Activated CD4-positive, alpha-beta T cell treated with anti-CD3 and anti-CD28 coated beads for 4 hours (primary cell): ENCODE measurements at places on chromosomes 5 and 9.
A peak's percentile ranks its signal among the peaks of the same experiment; 100 is the strongest.

DNA sequence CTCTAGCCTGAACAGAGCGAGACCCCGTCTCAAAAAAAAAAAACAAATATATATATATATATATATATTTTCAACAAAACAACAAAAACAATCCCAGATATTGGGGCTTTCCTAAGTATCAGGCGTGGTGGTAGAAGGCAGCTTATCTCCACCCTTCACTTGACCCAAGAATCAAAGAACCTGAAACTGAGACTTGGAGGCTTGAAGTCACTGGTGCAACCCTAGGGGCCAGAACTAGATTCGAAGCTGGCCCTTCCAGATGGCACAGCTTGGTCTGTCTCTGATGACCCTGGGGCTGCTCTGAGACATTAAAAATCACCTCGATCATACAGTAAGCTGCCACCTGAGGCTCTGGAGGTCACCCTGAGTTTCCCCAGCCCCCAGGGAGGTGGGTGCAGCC is 1.3 kb upstream of the KCNMB1 start:
- DNase-seq, result no peak

GRCh38 chr5:165305596-165305995 is 1800.2 kb downstream of the MAT2B start:
- no peak for DNase-seq

DNA sequence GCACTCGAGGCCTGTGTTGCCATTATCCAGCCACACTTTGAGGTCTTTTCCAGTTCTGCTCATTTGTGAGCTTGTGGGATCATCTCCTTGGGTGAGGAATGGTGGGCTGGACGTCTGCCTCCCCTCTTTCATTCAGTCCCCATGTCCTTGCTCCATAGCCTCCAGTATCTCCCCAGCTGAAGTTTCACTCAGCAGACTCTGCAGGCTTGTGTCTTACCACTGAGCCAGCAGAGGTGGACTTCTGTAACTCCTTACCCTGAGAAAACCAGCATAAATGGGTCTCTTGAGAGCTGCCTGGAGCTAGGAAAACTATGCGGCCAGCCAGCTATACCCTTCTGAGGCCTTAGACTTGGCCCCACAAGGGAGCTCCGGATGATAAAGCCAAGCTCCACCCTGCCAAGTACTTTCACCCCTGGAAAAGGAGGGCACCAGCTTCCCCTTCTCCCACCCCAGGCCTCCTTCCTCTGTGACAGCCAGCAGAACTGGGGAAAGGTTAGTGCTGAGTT is 12.2 kb downstream of the IRF1 start:
- DNase-seq, result no peak

GRCh38 chr9:134640506-134641172 is 964 bp upstream of the COL5A1 start:
- no peak for DNase-seq

GRCh38 chr5:132425009-132425937 is 55.8 kb downstream of the SLC22A5 start:
- DNase-seq, result peak; percentile 81

GRCh38 chr5:78458843-78459242 is 98.4 kb downstream of the SCAMP1 start:
- DNase-seq, result no peak

GRCh38 chr5:85466423-85466822 is 1081.7 kb upstream of the EDIL3 start:
- no peak for DNase-seq

DNA sequence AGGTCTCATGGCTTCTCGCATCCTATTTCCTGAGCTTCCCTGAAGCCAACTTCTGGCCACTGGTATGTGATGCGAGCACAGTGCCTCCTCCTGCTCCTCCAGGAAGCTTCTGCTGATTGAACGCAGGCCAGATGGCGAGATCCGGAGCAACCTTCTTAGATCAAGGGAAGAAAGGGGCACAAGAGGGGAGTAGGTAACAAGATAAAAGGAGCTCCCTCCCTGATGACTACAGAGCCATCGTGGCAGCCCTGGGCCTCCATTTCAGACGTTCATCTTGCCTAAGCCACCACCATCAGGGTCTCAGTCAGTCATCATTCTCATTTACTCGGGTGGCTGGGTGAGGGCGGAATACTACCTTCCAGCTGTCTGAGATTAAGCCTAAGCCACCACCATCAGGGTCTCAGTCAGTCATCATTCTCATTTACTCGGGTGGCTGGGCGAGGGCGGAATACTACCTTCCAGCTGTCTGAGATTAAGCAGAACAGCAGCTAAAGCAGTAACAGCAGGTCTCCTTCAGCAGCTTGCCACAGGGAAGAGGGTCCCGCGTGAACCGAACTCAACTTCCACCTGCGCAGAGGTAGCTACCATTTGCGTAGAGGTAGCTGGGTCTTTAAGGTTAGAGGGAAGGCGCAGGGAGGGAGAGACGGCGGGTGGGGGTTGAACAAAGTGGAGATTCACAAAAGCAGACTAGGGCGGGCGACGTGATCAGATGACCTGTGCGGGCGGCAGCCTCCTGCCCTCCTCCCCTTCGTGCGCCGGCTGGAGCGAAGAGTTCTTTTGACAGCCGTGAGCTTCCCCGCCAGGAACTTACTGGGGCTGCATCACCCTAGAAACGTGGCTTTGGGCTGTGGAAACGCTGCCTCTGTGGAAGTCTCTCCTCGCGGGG is 27.9 kb upstream of the MGAT1 start:
- DNase-seq, result peak; percentile 67

GRCh38 chr9:98927724-98928123 is 16.0 kb upstream of the COL15A1 start:
- DNase-seq, result no peak

- DNase-seq, result no peak
Observed at GRCh38 chr9:79661886-79662536, 90.2 kb downstream of the TLE4 start.

DNA sequence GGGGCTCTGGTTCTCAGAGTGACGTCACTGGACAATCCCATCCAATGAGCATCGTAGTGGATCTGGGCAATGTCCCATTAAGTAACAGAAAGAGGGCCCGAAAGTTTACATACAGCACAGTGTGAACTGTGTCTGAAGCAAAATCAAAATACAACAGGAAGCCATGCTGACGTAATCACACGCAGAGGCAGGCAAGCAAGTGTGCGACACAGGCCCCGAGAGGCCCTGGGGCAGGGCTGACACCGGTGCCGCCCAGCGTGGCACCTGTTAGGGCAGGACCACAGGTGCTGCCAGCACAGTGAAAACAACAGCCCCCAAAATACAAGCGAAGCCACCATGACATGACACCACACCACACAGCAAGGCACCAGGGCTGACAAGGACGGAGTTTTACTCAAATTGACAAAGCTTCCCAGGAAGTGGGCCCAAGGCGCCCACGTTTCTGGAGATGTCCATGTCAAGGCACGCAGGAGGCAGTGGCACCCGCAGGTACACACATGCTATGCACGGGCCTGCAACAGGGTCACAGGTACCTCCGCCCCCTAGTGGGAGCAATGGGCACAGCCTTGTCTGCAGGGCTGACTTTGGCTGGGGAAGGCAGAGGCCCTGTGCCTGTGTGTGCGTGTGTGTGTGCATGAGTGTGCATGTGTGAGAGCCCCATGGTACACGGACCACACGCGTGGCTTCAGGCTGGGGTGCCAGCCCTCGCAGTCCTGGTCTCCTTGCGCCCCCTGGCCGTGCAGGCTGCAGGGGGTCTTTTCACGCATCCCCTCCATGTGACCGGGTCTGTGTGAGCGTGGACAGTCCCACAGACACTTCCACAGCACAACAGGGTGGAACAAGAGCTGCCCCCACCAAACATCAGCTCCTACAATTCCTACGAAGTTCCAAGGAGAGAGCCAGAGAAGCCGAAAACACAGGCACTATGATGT is 19.6 kb downstream of the QSOX2 start:
- DNase-seq, result peak; percentile 64

DNA sequence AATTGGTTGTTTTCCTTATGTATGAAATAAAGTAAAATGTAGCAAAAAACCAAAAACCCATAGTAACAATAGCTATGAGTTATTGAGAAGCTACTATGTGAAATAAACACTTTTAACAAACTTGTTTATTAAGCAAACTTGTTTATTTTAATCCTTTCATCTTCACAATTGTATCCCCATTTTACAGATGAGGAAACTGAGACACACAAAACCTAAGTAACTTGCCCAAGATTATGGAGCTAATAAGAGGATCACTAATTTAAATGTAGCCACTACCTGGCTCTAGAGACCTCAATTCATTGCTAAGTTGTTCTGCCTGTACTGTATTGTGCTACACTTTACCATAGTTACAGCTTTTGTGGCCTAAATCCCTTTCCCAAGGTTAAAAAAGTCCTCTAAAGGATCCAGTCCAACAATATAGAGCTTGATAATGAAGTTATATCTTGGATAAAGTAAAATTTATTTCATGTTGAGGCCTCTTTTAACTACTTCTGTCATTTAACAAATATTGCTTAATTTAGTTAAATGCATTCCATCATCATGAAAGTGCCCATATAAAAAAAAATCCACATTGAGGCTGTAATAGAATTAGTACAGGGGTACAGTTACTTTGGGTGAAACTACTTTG is 22.1 kb downstream of the HOMER1 start:
- no peak for DNase-seq

GRCh38 chr5:75667586-75667985 is 49.7 kb downstream of the POC5 start:
- no peak for DNase-seq

GRCh38 chr9:134689321-134690181 is 47.9 kb downstream of the COL5A1 start:
- DNase-seq, result no peak

DNA sequence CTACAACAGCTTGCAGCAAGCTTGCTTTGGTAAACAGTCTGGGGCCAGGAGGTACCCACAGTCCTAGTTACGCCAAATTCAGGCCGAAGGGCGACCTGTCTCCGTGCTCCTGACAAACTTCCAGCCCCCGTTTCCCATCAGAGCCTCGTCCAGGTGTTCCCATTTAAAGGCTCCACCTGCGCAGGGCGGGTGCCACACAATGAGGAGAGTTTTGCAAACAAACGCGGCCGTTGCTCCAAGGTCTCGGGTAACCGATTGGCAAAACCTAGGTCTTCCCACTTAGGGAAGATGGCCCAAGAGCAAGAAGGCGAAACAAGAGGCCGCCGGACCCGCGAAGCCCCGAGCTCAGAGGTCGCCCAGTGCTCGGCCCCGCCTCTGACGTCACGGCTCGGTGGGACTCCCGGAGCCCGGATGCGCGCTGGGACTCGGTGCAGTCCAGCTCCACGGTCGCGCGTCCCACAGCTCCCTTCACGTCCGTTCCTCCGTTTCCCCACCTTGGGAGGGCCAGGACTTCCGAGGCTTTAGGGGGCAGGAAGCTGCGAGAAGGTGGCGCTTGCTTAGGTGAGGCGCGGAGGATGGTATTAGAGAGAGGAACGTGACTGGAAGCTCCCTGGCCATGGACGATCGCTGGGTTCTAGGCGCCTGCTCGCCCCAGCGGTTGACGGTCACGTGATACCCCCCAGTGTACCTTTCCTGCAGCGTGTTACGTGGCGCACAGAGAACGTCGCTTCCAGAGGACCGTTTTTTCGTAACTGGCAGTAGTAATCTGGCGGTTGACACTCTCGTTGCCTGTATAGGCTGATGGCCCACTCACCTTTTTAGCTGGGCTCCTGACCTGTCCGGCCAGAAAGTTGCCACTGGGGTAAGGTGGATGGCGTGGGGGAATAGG is 41.8 kb upstream of the KDM4C start:
- DNase-seq, result peak; percentile 56

DNA sequence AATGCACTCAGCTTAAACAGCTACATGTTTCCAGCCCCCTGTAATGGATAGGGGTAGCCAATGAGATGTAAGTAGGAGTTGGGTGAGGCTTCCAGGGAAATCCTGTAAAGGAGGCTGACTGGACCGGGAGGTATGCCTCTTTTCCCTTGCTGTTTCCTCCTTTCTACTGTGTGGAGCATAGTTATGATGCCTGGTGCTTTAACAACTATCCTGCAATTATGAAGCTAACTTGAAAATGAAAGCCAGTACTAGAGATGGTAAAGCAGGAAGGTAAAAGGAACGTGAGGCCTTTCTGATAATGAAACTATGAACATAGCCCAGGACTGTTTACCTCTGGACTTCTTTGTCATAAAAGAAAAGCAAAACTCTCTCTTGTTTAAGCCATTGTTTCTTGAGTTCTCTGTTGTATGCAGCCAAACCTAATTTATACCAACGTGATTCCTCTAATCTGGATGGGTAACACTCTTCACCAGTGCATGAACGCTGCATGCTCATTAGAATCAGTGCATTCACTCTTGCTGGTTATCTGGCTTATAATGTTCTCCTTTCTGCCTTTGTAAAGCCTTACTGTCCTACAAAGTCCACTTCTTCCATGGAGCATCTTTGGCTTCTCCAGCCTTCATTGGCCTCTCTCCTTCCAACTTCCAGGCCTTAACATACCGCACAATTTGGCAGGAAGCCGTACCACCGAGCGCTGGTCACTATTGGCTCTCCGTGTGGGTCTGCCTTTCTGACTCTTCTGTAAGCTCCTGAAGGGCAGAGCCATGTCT is 8.3 kb upstream of the ARHGEF28 start:
- no peak for DNase-seq

- DNase-seq, result no peak
Observed at GRCh38 chr5:149528281-149529060, 22.8 kb downstream of the CSNK1A1 start.

DNA sequence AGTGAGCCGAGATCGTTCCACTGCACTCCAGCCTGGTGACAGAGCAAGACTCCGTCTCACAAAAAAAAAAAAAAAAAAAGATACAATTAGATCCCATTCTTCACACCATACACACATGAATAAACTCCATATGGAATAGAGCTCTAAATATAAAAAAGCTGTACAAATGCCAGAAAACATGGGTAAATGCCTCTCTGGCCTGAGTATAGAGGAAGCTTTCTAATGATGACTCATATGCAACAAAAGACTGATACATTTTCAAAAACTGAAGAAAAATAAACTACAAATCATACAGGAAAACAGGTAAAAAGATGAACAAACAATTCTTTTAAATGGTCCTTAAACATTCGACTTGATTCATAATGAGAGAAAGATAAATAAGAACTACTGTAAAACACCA is 8.6 kb downstream of the ZFP62 start:
- no peak for DNase-seq

GRCh38 chr5:164475339-164475977 is 970.0 kb downstream of the MAT2B start:
- DNase-seq, result no peak

GRCh38 chr5:139709582-139710318 is 61.6 kb downstream of the CXXC5 start:
- DNase-seq, result peak; percentile 44

- DNase-seq, result no peak
Observed at GRCh38 chr9:35618854-35619799, 914 bp upstream of the CD72 start.

DNA sequence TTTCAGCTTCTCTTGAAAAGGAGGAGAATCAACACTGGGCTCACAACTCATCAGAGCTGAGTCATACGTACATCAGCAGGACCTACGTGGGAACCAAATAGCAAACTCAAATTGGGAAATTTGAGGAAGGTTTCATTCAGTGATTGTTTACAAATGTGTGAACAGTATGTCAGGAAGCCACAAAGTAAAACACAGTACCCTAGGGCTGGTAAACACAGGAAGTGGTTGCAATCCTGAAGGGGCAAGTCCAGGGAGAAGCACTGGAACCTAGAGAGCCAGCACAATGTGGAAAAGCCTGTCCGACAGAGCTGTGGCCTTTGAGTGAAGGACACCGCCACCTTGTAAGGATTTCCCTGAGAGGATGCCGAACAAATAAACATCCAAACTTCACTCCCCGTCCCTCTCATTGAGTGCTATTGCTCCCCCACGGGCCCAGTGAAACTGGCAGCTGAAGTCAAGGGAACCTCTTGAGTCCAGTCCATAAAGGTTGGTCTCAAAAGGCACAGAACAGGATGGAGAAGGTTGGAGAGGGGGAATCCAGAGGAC is 26.7 kb upstream of the RICTOR start:
- no peak for DNase-seq
